GM23248 (cell line): ENCODE measurements at places on chromosomes 11 and 22. TPM values are rescaled to one million over a fixed set of nuclear protein-coding genes. Genes with fewer than 3 reads are reported as not detected.

GDPD4 gene
- total RNA-seq: not detected in 2 replicates

MS4A7 gene
- not detected in 2 replicates for total RNA-seq

MRGPRX3 gene
- not detected in 2 replicates for total RNA-seq

LGR4 gene
- 58.6 and 59.2 TPM in 2 replicates for total RNA-seq

OR8G5 gene
- not detected in 2 replicates for total RNA-seq

TUBA8 gene
- total RNA-seq: 0.32 TPM in 1 of 2 replicates, not detected in the other

GRCh38 chr11:122189229-122189628 lies 73.2 kb upstream of the BLID start:
- DNase-seq: peak; percentile 96

DNA sequence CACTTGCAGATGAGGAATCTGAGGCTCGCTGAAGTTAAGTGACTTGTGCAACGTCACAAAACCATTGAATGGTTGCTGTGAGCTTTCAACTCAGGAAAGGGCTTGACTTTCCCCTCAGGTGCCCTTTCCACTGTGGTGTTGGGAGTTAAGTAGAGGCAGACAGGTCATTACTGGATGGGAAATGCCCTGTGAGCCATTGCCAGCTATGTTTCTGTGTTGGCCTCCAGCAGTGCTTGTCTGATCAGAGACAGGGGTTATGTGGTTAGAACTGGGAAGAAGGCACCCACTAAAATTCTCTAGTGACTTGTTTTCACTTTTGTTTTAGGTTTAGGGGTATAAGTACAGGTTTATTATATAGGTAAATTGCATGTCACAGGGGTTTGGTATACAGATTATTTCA lies 96.6 kb downstream of the FDX1 start:
- no peak for DNase-seq

DNA sequence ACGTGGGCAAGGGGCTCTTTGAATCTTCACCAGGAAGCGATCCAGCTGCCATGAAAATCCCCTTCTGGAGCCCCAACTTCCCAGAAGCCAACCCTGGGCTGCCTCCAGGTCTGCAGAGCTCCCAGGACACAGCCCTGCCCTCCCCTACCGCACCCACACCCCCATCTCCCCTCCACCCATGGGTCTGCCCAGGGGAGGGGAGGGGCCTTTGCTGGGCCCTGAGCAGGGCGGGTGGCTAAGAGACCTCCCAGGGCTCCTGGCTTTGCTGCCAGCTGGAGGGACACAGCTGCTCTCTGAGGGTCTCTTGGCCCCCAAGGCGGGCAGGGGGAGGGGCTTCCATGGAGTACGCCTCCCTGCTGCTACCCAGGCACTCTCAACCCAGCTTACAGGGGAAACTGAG lies 64.1 kb downstream of the WNT7B start:
- DNase-seq: no peak

DNA sequence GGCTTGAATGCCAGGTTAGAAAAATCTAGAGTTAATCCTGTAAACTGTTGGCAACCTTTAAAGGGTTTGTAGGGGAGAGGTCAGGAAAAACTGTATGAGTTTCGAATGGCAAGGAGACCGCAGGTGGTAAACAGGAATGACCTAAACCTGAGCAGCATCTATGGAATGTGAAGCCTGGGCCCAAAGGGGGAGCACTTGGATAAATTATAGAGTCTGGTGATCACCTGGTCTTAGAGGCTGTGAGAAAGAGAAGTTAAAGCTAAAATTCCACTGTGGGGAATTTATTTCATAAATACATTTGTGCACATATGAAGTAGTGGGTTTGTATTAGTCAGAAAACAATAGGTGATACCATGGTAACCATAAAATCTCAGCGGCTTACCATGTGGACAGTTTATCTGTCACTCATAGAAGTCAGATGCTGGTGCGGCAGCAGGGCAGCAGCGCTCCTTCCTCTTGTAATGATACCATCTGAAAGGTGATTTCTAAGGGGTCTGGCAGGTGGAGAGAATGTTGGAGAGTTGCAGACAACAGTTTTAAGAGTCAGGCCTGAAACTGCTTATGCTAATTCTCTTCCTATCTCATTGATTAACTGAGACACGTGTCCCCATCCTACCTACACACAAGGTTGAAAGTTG lies 1104.4 kb upstream of the CCDC90B start:
- no peak for DNase-seq

DNA sequence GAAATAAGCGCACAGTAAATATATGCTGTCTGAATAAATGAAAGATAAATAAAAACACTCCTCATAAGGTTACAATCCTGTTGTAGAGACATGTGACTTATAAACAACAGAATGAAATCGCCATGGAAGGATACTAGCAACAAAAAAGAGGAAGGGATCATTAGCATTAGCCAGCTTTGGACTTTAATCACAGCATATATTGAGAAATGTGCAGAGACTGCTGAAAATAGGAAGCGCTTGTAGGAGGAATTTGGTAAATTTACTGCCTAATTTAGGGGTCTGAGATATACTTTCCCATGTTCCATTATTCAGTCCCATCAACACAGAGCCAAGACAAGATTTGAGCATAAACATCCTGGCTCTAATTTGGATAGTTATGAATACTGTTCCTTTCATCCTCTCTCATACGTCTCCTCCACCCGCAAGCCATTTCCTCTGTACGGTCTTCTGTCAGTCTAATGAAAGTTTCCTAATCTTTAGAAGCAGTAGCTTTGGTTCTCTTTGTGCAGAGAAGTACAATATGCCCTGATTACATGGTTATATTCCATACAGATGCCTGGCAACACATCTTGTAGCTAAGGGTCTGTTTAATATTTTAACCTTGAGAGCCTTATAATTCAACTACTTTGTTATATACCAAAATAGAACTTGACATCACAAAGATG lies 37.1 kb upstream of the AKIP1 start:
- no peak for DNase-seq

GRCh38 chr11:131866535-131867400 lies 496.4 kb downstream of the NTM start:
- no peak for DNase-seq

DNA sequence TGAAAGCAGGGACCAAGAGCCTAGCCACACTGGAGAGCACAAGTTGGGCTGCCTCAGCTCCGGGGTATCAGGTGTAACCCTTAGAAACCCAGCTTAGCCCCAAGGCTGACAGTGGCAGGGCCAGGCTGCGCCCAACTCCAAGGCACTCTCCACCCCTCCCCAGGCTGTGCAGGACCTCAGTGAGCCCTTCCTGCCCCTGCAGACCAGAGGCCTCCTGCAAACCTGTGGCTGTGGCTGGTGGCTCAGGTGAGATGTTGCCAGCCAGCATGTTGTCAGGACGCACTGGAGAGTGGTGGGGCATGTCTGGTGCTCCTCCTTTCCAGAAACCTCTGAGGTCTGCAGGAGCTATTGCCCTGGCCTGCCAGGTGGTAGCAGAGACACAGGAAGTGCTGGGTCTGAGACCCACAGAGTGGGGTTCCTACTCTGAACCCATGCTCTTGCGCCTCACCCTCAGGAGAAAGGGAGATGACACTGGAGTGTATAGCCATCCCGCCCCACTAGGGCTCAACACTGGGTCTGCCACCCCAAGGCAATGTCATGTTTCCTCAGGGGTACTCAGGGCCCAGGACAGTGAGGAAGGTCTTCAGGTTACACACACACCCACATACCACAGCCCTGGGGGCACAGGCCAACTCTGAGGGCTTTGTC lies 2.4 kb upstream of the SCARF2 start:
- no peak for DNase-seq
